Activated CD4-positive, alpha-beta T cell treated with anti-CD3 and anti-CD28 coated beads, Interleukin-2, amount 50 U/mL, for 24 hours (primary cell): ENCODE measurements at places on chromosomes 16 and 17.

GRCh38 chr17:44002141-44002848, 2.1 kb upstream of the NAGS start:
- no peak for DNase-seq

DNA sequence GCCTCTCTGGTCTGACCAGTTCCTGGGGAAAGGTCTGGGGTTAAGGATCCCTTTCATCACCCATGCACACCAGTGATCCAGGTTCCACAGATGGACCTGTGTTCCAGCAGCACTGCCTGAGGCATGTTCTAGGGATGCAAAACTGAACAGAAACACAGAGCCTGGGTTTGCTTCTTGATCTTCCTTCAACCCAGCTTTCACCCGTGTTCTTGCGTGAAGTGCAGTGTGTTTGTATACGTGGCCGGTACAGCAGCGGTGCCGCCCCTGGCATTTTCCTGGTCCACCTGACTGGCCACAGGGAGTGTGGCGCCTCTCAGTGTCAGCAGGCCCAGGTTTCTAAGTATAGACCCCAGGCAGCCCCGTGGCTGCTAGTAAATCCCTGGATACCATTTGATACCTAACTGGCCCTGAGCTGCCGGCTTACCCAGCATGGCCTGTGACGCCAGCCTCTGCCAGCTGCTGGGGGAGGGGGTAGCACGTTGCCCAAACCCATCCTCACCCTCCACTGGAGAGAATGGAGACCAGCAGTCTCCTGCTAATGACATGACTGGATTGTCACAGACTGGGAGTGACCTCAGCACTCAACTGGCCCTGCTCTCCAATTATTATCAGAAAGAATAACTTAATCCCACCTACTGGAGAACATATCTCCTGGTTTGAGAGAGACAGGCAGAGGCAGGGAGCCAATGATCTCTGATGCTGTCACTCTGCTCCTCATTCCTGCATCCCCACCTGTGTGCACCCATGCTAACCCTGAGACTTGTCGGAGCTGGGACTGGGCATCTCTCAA, 59.2 kb upstream of the LGALS9 start:
- DNase-seq, result no peak

- no peak for DNase-seq
Measured at GRCh38 chr16:89369266-89369895, 121.0 kb downstream of the ANKRD11 start.

DNA sequence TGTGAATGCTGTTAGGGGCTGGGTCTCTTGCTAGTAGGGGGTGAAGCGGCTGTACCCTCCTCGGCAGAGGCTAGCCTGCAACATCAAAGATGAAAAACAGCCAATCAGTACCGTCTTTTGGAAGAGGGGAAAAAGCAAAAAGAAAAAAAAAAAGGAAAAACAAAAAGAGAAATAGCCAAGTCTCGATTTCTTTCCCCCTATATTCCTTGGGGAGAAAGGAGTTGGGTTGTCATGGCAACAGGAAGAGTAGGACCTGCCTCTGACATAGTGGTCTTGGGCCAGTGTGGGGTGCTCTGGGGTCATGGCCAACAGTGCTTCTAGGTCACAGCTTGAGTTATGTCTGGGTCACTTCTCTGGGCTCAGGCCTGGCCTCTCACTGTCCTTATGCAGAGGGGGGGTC, 17.9 kb downstream of the ENGASE start:
- DNase-seq, result no peak

DNA sequence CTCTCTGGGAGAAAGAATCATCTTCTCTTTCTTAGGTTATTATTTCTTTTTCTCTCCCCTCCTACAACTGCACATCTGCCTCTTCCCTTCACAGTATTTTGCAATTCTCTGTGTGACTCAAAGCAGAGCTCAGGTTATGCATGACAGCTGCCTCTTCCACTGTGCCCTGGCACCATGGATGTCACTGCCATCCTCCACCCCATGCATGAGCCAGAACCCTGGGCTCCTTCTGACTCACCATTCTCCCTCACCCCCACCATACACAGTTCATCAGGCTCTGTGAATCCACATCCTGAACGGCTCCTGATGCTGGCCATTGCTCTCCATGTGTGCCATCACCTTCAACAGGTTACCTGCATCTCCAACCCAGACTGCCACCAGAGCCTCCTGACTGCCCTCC, 23.9 kb downstream of the CA10 start:
- no peak for DNase-seq

- DNase-seq, result no peak
Measured at GRCh38 chr16:89132194-89133005, 38.7 kb downstream of the ACSF3 start.

DNA sequence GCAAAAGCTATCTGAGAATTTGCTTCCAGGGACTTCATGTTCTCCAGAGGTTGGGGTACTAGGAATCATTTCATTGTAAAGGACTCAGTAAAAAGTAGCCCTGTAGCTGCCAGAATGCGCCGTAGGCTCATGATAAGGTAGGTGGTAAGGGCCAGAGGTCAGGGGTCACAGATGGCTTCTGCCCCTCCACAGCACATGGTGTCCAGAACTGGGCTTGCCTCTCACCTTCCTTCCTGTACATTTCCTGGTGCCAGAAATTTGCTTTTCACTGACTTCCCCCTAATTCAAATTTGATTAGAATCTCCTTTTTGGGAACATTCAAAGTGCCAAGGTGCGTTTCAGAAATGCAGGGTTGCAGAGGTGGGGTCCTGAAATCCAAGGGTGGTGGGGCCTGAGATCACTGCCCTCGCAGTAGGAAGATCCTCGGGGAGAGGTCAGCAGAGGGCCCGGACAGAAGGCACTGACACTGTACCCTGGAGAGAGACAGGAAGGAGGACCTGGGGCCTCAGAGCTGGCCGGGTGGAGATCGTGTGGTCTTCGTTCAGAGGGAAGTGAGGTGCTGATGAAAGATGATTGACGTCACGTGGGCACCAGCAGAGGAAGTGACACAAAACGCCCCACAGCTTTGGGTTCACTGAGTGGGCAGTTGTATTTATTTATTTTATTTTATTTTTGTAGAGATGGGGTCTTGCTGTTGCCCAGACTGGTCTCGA, 25.5 kb upstream of the METRNL start:
- no peak for DNase-seq
